Mucosa of descending colon (tissue), 3 donors: ENCODE measurements at places on chromosomes 2 and 18.

GRCh38 chr2:42921147-42921520 is 128.8 kb upstream of the HAAO start:
- DNase-seq, result no peak

GRCh38 chr2:4265936-4266335 is 562.6 kb downstream of the DCDC2C start:
- DNase-seq, result no peak

GRCh38 chr2:58870704-58871103 is 629.6 kb upstream of the FANCL start:
- no peak for DNase-seq

GRCh38 chr2:130342533-130343275 is at the start of gene IMP4:
Gene IMP4, plus strand, starts transcription at chr2:130342897. Its CDS starts 36 bp downstream, at chr2:130342933.
- DNase-seq, result peak; percentile 98

GRCh38 chr18:62396381-62396780 is 71.3 kb downstream of the TNFRSF11A start:
- DNase-seq, result no peak
